ENCODE measurements at places on chromosomes 12 and 14.

DNA sequence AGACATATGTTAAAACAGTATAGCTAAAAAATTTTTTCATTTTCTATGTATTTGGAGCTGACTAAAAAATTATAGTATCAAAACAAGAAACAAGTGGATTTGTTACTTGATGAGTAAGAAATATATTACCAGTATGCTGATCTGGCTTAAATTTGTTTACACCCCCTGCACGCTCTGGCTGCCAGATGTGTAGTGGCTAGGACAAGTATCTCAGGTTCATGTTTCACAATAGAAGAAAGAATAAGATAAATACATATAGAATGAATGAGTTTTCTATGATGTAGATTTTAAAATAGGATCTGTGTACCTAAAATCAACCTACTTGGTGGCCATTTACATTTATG is 13.1 kb downstream of the NAA30 start:
- no peak for DNase-seq

GRCh38 chr12:28620281-28620680 is 430.0 kb downstream of the CCDC91 start:
- DNase-seq, result no peak

GRCh38 chr14:103519043-103519836 is 3.4 kb downstream of the CKB start:
- no peak for DNase-seq

DNA sequence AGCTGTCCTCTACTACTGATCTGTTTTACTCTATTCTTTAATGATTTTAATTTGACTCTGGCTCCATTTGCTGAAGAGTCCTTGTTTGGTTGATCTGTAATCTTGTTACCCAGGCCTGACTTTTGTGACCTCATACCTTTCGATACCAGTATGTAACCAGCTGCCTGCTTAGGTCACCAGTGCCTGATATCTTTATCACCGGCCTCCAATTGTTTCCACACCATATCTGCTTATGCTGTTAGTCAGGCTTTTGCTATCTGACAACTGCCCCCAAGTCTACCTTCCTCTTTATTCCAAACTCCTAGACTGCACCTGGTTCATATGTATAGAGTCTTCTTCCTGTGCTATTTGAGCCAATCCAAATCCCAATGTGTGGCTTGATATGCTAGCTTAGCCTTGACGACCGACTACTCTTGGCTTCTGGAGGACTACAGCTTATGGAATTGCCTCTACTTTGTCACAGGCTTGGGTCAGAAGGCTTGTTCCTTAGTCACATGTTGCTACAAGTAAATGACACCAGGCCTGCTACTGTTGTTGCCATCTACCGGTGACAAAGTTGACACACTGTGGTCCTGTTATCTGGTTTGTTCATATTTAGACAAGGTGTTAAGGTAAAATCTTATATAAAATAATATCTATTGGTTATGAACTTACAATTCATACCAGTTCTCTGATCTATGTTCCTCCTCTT is 193.9 kb downstream of the TRHDE start:
- no peak for DNase-seq

- DNase-seq, result no peak
Measured at GRCh38 chr12:118059341-118060191, 1.4 kb downstream of the WSB2 start.

- no peak for DNase-seq
Measured at GRCh38 chr14:64741200-64741599, 37.0 kb downstream of the PLEKHG3 start.

DNA sequence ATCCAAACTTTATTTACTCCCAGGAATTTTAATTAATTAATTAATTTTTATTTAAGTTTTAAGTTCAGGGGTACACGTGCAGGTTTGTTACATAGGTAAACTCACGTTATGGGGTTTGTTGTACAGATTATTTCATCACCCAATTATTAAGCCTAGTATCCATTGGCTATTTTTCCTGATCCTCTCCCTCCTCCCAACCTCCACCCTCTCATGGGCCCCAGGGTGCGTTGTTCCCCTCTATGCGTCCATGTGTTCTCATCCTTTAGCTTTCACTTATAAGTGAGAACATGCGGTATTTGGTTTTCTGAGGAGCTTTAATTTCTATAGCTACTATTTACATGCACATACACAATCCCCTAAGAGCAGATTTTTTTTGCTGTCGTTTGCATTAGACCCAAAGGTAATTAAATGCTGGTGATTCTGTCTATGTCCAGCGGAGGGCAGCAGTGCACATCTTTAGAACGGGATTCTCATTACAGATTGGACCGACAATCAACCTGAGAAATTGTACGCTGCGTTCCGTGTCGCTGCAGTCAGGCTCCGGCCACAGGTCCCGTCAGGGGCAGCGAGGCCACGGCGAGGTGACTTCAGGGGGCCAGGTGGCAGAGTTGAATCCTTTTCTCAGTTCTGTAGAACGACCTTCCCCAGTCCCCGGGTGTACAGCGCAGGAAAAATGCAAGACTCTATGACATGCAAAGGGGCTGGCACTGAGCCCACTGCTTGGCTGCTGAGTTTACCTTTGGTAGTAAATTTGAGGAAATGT is 11.6 kb downstream of the TMEM30B start:
- DNase-seq, result no peak

GRCh38 chr14:63290741-63291430 is 27.8 kb downstream of the GPHB5 start:
- DNase-seq, result no peak

DNA sequence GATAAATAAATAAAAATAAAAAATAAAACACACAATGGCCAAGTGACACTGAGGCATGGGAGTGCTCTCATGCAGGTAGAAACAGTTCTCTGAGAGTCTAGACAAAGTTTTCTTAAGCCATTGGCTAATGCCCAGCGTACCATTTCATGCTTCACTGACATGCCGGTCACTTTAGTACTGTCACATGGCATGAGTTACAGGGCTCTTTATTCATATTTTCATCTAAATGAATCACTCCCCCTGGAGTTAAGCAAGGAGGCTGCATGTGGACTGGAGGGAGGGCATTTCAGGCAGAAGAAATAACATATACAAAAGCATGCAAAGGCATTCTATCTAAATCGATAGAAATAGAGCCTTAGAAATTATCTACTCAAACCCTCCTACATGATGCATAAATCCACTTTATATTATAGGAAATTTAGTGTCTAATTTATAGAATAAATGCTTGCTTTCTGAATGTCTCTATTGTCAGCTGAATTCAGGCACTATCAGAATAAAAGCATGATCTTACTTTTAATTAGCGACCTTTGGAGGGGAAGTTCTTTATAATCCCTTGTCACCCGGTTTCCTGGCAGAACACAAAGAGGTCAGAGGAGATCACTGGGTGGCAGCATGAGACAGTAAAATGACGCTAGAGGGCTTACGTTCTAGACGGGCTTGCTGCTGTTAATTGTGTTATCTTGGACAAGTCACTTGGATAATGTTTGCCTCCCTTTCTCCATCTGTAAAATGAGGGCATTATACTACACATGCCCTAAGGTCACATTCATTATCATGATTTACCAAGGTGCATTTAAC is 17.5 kb downstream of the DYRK4 start:
- no peak for DNase-seq

DNA sequence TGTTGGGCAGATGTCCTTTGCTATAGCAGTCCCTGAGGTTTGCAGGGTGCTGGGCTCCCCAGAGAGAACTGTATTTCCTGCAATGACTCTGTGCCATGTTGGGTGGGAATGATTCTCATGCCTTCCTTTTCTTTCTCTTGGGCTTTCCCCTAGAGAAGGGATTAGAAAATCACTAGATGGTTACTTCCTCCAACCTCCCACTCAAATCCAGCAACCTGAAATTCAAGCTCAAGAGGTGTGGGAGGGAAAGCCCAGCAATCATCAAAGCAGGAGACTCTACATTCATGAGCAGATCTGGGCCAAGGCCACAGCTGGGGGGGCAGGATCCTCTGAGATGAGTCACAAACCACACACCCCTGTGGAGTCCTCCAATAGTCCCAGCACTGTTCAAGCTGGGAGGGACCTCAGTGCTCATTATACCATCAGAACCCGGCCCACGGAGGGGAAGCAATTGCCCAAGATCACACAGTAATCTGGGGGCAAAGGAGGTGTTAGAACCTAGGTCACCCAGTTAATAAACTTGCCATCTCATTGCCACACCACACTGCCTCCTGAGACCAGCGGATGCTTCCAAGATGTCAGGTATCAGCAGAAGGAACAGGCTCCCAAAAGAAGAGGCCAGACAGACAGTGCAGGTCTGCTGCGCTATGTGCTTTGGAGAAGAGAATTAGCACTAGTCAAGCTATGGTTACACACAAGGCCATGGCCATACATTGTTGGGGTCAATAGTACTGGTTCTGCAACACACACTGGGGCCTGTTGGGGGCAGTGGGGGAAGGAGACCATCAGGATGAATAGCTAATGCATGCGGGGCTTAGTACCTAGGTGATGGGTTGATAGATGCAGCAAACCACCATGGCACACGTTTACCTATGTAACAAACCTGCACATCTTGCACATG is 65.7 kb downstream of the TTC9 start:
- DNase-seq, result peak; percentile 32

- no peak for DNase-seq
Measured at GRCh38 chr14:52883658-52884057, 67.2 kb downstream of the FERMT2 start.

- DNase-seq, result no peak
Measured at GRCh38 chr14:64865109-64865508, 14.6 kb downstream of the SPTB start.

DNA sequence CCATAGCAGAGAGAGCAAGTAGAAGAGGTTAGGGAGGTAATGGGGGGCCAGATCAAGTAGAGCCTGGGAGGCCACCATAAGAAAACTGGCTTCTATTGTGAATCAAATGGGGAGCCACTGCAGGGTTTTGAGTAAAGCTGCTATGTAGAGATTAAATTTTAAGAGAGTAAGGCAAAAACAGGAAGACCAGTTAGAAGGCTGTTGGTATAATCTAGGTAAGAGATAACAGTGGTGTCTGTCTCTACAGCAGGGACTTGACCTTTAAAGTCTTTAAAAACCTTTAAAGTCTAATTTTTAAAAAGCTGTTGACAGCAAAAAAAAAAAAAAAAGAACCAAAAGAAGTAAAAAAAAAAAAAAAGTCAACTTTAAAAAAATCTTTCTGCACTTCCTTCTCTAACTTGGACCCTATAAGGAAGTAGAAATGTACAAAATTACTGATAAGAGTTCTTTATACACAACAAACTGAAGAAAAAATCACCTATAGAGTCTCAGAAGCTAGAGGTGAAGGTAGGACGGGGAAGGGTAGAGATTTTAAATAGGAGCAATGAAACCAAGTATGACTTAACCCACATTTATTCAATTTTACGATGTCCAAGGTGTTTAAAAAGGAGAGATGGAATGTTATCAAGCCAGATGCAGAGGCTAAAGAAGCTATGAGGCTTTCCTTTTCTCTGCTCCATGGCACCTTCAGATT is 26.1 kb downstream of the SGPP1 start:
- DNase-seq, result no peak

DNA sequence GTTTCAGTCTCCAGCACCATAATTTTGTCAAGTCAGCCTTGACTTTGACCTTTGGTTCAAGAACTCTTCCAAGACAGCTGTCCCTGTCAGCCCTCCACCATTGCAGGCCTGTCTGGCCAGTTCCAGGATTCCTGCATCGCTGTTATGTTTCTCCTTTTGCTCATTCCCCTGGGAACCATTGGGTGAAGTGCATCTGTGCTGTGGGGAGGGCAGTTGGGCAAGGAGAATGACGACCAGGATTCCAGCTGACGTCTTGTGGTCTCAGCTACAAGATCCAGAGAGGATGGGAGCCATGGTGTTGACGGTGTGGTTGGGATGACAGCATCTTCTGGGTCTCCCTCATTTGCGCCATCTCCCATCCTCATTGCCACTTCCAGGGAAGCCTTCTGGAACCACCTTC is 45.9 kb upstream of the SLC24A4 start:
- no peak for DNase-seq

DNA sequence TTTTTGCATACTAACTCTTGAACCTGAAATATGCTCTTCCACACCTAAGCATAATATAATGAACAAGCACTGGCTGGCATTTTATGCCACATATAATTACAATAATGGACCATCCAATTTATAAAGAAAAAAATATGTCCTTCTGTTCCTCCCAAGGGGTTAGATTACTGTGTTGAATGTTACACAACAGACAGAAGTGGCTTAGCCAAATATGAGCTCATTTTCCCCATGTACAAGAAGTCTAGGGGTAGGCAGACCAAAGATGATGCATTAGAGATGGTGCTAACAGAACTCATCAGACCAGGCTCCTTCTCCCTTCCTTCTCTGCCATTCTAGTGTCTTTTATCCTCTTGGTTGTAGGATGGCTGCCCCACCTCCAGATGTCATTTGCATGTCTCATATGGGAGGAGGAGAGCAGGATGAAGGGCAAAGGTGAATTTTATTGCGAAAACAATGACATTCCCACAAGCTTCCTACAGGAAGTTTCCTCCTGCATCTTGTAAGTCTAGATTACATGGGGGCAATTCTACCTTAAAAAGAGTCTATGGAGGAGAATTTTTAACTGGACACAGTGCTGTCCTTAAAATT is 43.9 kb upstream of the SLC2A13 start:
- no peak for DNase-seq

GRCh38 chr12:63874897-63875480 is 30.5 kb downstream of the SRGAP1 start:
- DNase-seq, result no peak

- no peak for DNase-seq
Measured at GRCh38 chr14:30162066-30162465, 234.4 kb upstream of the PRKD1 start.

GRCh38 chr14:103716091-103716801 is 636 bp downstream of the ZFYVE21 start:
- DNase-seq, result no peak

GRCh38 chr12:98513379-98514322 is 1.7 kb upstream of the TMPO start:
- no peak for DNase-seq

DNA sequence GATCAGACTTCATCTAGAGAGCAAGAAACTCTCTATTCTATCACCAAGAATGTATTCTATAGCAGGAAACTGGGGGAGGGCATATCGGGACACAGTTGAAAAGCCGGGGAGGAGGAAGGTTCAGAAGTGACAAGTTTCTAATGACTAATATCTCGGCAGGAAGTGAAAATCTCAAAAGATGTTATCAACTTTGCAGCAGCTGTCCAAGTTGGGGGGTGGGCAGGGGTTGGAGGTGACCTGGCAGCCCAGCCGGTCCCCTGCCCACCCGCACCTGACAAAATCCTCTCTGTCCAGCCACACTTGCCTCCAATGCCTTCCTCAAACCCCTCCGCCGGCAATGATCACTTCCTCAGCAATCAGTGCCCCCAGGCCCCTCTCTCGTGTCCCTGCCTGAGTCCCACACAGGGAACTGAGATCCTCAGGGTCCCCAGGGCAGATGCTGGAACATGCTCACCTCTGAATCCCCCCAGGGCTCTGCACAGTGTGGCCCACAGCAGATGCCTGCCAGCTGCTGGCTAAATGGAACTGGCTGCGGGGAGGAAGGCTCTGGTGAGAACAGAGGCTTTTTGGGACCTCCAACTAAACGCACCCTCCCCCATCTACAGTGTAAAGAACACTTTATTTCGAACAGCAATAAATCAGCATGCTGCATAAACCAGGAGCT is 43.9 kb downstream of the CCDC88C start:
- no peak for DNase-seq

- no peak for DNase-seq
Measured at GRCh38 chr12:92552412-92553108, 150.2 kb upstream of the PLEKHG7 start.

- no peak for DNase-seq
Measured at GRCh38 chr12:65168681-65169319, 583 bp upstream of the LEMD3 start.

- no peak for DNase-seq
Measured at GRCh38 chr14:90660865-90661570, 155.2 kb downstream of the TTC7B start.
